ENCODE measurements at places on chromosomes 2 and 18. TPM values are rescaled to one million over a fixed set of nuclear protein-coding genes. Genes with fewer than 3 reads are reported as not detected.

The CAMKMT gene
- 7.4 TPM for total RNA-seq

The GPR155 gene
- 9.3 TPM for total RNA-seq

The VWC2L gene
- total RNA-seq, result not detected

The LRRTM4 gene
- total RNA-seq, result not detected

The IL18R1 gene
- 8.3 TPM for total RNA-seq

The KRTCAP3 gene
- total RNA-seq, result 0.39 TPM

The GPATCH11 gene
- 5.0 TPM for total RNA-seq

The PLEKHH2 gene
- 8.9 TPM for total RNA-seq

The CRYGD gene
- not detected for total RNA-seq

The LRP1B gene
- 0.03 TPM for total RNA-seq

The TMEM200C gene
- 0.13 TPM for total RNA-seq

The CASP8 gene
- total RNA-seq, result 22.2 TPM

The OTX1 gene
- total RNA-seq, result not detected

The KIF5C gene
- 0.10 TPM for total RNA-seq

The TMEM178A gene
- 0.86 TPM for total RNA-seq

The GYPC gene
- total RNA-seq, result 39.3 TPM

The CNGA3 gene
- total RNA-seq, result not detected

The MYO5B gene
- total RNA-seq, result 0.07 TPM

The C1GALT1C1L gene
- 0.20 TPM for total RNA-seq

The GPR75 gene
- total RNA-seq, result 1.5 TPM

Data from smooth muscle cell of the pulmonary artery (primary cell).